Cerebellar nuclear complex (tissue), 1 donor: ENCODE measurements at places on chromosomes 2 and 18.

DNA sequence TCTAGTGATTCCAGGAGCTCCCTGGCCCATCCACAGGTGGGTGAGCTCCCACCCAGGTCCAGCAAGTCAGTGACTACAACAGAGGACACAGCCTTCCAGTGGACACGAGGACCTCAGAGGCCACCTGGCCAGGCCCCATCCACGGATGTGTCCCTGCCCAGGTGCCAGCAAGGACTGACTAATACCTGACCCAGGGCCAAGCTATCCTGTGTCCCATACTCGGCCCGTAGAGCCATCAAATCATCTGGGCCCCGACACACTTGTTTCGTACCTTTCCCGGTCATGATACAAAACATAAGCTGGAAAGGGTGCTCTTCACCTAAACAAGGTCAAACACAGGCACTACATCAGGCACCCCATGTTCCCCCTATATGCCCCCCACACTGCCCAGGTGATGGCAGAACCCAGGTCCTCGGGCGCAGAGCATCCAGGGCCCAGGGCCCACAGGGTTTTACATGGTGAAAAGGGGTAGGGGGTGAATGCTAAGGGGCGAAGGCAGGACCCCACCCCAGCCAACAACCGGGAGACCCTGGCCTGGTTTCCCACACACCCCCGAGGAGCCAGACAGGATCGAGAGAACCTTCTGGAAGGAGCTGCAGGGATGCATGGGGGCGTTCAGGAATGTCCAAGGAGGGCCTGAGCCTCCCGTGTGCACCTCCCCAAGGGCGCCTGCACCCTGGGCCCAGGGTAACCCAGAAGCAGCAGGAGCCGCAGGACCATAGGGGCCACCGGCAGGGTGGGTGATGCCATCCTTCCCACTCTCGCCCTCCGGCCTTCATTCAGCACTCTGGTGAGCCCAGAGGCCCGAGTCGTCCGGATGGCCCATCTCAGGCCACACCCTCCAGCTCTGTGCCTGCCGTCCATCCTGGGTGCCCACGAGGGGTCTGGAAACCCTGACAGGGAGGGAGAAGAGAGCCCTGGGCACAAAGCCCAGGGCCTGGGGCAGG is 94.3 kb downstream of the HDAC4 start:
- DNase-seq = no peak

DNA sequence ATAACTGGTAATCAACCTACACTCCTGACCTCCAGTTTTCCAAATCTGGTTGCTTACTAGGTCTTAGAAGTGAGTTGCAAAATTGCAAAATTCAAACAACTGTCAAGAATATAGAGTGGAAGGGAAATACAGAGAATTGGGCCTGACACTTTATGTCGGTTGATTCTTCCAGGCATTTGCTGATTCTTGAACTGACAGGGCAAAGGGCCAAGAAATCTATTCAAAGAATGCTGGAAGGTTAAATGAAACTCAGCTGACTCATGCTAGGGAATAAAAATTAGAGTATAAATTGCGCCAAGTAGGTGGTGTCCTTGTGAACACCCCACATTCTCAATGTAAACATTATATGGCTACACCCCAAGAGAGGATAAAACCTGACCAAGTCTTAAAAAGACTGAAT is 21.5 kb upstream of the ZSCAN30 start:
- DNase-seq = no peak

DNA sequence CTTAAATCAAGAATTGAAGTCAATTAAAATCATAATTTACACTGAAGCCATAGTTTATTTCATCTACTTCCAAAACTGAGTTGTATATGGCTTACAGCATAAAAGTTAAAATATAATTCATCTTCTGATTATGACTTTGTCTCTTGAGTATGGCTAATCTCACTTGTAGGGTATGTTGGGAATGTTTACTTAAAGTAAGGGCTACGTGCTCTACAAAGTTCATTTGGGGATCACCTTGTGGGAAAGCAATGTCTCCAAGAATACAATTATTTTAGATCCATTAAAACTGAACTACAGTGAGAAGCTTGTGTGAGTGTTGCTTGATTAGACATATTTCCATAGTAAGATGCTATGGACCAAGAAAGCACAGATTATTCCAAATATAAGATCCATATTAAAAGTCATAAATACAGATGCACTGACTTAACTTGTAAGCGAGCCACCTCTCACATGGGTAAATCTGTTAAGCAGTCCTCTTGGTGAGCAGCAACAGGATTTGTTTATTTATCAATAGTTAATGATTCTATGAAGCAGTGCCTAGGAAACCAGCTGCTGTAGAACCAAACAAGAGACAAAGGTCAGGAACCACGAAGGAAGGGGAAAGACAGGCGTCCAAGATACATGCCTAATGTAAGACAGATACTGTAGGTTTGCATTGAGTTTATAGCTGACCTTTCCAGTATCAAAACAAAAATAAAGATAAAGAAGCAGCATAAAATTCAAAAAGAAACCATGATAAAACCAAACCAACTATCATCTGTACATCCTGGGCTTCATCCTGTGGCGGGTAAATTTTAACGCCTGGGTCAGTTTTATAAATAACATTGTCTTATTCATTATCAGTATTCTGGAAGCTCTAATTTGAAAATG is 24.8 kb downstream of the DSG4 start:
- DNase-seq = no peak

DNA sequence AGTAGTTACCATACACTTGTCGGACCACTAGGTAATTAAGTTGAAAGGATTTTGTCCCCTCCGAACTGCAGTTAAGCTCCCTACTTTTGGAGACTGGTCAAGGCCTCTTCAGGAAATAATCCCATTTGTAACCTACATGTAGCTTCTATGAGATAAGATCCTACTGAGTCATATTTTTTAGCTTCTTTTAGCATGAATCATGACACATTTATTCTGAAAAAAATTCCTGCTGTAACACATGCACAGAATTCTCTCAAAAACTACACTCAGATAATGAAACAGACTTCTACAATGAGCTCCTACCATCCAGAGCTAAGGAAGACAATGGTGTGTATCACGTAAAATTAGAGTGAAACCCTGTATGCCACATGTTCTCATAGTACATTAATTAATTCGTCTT is 100.7 kb upstream of the CCDC195 start:
- DNase-seq = no peak

GRCh38 chr2:8821276-8822217 is 15.9 kb downstream of the KIDINS220 start:
- DNase-seq = no peak

- DNase-seq = no peak
Observed at GRCh38 chr18:8162802-8163201, 446.4 kb upstream of the RAB12 start.

GRCh38 chr2:11602563-11603204 is 67.3 kb downstream of the NTSR2 start:
- DNase-seq = no peak

- DNase-seq = no peak
Observed at GRCh38 chr2:196987298-196987648, 60.8 kb upstream of the PGAP1 start.

- no peak for DNase-seq
Observed at GRCh38 chr18:48428475-48429177, 19.4 kb upstream of the ZBTB7C start.

- no peak for DNase-seq
Observed at GRCh38 chr2:42569116-42569711, 782 bp downstream of the MTA3 start.

DNA sequence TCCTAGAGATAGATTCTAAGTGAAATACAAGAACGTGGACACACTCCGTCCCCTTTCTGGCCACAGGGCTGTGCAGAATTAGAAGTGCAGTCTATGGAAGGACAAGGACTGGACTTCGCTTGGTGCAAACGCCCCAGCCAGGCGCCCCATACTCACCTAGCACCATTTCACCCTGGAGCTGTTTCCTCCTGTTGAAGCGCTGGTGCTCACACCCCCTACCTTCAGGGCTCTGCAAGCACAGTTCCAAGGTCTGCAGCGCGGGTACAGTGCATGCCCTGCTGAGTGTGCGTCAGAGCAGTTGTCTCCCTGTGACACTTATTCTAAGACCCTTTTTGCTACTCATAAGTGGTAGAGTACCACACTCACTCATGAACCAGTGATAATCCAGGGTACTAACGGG is 3.0 kb downstream of the HPCAL1 start:
- no peak for DNase-seq

DNA sequence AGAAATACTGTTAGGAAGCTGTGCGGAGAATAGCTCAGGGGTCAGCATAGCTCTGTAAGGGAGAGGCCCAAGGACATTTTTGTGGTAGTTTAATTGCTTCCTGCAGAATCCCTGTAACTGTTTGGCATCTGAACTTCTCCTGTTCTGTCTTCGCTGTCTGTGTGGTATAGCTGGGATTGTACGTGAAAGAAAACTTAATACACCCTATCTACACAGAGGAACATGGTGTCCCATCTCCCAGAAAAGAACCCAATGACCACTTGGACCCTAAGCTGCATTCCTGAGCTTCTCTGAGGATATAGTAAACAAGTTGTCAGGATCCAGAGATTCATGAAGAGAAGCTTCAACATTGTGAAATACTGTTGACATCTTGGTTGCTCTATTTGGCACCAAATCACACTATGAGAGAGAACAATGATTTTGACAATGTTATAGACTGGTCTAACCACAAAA is 81.3 kb downstream of the CDC42EP3 start:
- DNase-seq = no peak

DNA sequence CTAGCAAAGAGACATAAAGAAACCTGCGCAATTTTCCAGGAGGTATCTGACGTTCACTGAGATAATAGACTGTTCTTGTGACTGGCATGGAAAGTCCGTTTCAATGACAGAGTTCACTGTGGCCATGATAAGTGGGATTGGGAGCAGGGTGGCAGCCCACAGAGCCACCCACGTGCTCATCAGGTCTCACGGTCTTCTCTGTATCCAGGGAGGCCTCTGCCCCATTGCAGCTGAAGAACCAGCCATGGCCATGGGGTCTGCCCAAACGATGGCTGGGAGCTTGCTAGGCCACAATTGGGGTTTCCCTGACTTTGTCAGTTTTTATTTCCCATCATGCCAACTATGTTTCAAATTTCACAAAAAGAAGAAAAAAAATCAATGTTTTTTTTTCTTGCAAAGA is 57.2 kb downstream of the PDCL3 start:
- no peak for DNase-seq
